ENCODE measurements at places on chromosomes 4 and X.
A peak's percentile ranks its signal among the peaks of the same experiment; 100 is the strongest.

GRCh38 chrX:23884427-23885024, 23.2 kb downstream of the APOO start:
- DNase-seq, result no peak

DNA sequence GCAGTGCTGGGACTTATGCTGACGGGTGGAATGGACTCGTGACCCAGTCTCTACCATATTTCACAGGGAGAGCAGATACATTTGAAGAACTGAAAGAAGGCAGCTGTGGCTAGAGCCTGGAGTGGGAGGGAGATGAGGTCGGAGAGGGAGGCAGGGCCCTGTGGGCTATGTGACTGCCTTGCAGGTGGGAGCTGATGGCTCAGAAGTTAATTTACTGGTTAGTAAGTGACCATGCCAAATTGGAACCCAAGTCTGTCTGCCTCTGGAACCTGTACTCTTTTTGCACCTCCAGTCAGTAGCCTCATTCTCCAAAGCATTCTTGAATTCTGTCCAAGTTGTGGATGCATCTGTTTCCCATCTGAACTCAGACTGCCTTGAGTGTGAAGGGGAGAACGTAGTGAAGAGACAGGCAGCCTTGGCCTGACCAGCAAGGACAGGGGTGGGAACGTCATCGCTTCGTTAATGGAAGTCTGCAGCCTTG, 92.3 kb downstream of the REPS2 start:
- no peak for DNase-seq

- DNase-seq, result no peak
Measured at GRCh38 chr4:89829470-89830138, 7.4 kb downstream of the SNCA start.

GRCh38 chrX:68511255-68511654, 12.4 kb downstream of the YIPF6 start:
- no peak for DNase-seq

- DNase-seq, result no peak
Measured at GRCh38 chr4:132824761-132825160, 324.3 kb upstream of the PCDH10 start.

GRCh38 chr4:1300466-1301455, 11.1 kb downstream of the MAEA start:
- peak; percentile 38 for DNase-seq

GRCh38 chr4:163991298-163991865, 496.9 kb downstream of the TMA16 start:
- DNase-seq, result no peak

DNA sequence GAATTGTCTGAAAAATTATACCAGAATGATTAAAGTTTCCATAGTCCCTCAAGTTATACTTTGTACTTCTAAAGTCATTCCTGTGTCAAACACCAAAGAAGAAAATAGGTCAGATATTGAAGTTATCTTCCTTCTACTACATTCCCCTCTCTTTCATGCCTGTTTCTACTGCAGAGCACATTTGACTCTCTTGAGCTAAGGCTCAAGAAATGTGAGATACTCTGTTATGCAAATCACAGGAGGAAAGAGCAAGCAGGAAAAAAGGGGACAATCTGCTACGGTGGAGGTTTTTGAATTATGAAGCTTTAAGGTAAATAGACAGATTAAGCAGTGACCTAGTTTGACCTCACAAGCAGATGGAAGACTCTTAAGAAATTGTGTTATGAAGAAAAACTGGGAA, 198.9 kb upstream of the LDB2 start:
- DNase-seq, result no peak

DNA sequence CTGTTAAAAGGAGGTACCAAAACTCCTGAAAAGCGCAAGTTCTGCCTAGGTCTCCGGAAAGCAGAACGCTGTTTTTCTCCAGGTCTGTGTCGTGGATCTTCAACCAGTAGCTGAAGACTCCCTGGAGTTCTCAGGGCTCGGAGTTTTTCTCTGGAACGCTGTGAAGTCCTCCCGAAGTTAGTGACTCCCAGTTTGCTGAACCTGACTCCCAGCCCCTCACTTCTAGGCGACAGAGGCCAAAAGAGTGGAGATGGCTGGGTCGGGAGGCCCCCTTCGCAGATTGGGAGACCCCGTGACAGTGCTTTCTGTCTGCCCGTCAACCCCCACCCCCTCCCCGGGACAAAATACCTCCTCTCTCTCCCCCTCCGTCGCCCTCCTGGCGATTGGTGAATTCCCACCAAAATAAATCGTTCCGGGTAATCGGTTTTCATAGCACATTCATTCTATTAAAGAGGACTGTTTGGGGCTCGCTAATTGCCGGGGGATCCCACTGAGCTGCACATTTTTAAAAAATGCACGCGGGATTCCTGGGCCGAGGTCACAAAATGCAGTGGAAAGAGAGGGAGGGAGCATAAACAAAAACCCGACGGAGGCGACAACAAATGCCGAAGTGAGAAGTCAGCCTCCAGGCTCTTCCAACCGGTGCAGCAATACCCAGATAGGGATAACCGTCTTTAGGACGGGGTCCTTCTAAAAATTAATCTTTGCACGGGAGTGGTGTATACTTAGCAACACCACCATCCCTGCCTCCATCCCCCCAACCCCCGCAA, 4.0 kb upstream of the MSX1 start:
- DNase-seq, result no peak

- DNase-seq, result no peak
Measured at GRCh38 chr4:154465085-154465484, 26.5 kb downstream of the DCHS2 start.

- DNase-seq, result no peak
Measured at GRCh38 chr4:81314897-81315470, 100.0 kb upstream of the PRKG2 start.

DNA sequence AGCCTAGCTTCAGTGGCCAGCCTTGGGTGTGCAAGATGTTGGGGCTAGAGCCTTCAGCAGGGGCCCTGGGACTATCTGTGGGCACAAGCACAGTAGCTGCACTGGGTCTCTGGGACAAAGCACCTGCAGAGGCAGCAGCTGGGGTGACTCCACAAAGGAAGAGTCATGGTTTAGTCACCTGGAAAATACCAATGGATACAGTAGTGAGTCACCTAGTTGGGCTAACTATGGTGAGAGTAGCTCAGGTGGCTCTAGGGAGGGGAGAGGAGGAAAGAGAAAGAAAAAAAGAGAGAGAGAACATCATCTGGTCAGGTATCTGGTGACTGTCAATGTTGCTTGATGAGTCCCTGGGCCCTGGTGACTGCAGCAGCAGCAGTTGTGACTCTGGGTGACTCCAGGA, 72.9 kb upstream of the SPIN4 start:
- DNase-seq, result no peak

GRCh38 chrX:16516232-16516876, 133.6 kb upstream of the S100G start:
- no peak for DNase-seq

DNA sequence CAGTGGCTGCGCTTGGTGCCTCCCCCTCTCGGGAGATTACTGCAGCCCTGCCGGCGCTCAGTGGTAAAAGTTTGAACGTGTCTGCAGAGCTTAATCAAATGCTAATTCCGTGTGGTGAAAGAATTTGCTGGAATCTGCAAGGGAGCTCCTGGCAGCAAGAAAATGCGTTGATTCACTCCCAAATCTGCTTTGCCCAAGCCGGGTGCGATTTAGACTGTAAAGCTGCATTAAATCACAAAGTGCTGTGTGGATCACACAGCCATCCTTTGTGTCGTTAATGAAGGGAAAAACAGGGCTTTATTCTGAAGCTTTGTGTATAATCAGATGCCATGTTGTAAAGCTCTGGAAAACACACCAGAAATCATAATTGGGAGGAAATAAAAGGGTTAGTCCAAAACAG, 444.1 kb downstream of the BCOR start:
- no peak for DNase-seq

GRCh38 chr4:60897415-60897814, 302.7 kb upstream of the ADGRL3 start:
- no peak for DNase-seq

GRCh38 chr4:57151481-57151880, 41.3 kb upstream of the IGFBP7 start:
- no peak for DNase-seq

DNA sequence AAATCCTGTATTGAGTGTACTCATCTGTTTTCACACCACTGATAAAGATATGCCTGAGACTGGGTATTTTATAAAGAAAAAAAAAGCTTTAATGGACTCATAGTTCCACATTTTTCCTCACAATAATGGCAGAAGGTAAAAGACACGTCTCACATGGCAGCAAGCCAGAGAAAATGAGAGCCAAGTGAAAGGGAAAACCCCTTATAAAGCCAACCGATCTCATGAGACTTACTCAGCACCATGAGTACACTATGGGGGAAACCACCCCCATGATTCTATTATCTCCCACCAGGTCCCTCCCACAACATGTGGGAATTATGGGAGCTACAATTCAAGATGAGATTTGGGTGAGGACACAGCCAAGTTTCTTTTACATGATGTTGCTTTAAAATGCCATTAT, 171.9 kb downstream of the GALNTL6 start:
- no peak for DNase-seq

DNA sequence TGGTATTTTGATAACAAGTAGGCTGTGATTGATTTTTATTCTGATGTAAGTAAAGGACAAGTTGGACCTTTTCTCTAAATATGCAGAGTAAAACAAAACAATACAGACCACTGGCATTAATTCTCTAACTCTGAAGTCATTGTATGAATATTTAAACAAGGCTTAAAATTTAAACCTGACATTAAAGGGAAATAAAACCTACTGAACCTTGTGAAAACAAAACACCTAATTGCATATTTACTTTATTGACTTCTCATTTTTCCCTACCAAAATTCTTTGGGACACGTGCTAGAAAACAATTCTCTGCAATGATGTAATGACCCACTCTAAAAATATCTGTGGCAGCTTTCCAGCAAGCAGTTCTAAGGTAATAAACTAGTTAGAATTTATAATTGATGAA, 369.7 kb upstream of the TRAM1L1 start:
- no peak for DNase-seq

DNA sequence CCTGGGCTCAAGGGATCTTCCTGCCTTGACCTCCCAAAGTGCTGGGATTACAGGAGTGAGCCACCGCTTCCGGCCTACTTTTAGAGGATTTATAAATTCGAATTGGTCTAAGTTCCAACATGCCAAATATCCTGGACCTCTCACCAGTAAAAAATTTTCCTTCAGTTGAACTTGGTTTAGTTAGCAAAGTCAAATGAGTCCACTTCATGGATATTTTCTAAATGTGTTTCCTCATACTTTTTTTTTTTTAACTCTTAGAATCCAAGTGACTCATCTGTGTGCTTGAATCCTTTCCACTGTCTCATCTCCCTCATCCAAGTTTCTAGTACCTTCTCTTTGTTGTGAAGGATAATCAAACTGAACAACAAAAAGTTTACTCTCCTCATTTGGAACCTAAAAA, 49.7 kb downstream of the RBM47 start:
- DNase-seq, result no peak

DNA sequence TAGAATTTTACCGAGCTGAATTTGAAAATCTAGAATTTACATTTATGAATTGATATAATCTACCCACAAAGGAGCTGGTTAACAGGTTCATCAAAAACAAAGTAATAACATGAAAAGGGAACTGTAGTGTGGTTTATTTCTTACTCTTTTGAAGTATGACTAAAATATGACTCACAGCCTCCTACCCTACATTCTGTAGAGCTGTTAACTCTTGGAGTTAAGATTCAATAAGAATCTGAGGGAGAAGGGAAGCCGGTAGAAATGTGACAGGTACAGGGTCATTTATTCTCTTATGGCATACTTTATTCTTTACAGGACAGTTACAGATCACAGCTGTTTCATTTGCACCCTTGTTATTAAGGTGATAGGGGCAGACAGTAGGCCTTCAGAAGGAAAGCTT, 132.2 kb upstream of the FAM47B start:
- no peak for DNase-seq

DNA sequence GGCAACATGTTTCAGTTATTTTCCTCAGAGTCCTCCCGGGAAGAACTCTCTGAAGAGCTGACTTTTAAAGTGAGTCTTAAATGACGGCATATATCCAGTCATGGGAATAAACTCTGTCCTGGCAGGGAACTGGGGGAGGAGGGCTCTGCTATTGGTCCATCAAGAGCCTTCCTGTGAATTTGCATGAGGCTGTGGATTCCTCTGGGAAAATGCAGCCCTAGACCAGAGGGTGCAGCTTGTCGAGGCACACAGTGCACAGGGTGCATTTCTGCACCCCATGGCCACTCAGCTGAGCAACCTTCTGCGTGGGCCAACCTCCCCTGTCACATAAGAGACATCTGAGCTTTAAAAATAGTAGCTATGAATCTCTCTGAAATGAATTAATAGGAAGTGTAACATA, 360.0 kb downstream of the GALNTL6 start:
- DNase-seq, result no peak

DNA sequence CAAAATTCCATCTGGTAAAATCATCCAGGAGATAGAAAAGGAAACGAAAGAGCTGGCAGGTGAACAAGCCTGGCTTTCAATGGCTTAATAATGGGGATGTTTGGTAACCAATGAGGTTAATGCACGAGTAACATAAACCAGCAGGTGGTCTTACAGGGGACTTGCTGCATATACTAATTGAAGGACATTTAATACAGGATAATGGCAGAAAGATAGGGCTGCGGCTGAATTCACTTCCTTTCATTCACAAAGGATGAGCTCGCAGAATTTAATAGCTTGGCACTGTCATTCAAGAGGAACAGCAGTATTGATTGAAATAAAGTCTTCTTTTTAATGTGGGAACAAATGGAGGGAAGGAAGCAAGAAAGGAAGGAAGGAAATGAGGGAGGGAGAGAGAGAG, 156.3 kb upstream of the RAI2 start:
- no peak for DNase-seq

All from Peyer's patch (tissue), 4 donors.